Right cardiac atrium (tissue), 5 donors: ENCODE measurements at places on chromosomes 3 and 15. TPM values are rescaled to one million over a fixed set of nuclear protein-coding genes. Genes with fewer than 3 reads are reported as not detected.

DNA sequence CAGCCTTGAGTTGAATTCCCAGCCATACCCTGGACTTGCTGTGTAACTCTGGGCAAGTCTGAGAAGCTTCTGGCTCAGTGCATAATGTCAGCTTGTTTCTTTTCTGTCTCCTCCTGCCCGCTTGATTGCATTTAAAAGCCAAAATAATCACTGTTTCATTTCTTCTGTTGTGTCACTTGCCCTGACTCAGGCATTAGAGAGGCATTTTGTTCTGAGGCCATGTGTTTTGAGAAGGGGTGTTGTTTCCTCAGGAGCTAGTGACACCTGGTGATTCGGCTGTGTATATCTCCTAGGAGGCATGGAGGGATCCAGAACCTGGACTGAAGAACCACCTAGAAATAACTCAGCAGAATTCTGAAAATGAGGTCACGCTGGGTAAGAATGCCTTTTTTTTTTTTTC is 16.0 kb downstream of the WDR73 start:
- no peak for DNase-seq

DNA sequence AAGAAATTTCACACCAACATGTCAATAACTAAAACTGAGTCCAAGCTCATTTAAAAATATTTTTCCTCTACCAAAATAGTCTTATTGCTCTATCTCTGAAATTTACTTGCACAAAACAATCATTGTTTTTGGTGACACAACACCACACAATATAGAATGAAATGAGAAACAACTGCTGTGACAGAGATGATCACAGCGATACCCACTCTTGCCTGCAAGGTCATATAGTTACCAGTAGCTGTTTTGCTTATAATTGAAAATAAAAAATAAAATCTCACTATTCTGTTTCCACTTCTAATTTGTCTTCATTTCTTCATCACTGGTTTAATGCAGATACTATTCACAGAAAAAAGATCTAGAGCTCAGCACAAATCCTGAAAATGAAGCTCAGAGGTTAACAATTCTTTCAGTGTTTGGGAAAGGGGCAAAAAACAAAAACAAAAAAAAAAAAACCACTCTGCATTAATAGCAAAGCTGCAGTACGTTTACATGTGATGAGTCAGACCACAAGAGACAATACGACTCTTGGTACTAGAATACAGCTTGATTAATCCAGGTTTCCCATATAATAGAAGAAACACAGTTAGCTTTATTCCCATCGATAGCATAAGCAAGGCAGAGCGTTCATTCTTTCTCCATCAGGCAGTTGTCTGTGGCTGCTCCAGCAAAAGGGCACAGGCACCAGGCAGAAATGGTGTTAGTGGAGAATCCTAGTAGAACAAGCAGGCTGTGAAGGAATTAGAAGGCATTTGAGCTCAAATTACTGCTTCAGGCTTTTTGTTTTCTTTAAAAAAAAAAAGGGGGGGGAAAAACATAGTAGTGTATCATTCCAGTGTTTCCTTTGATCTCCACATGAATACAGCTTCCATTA is 773 bp downstream of the ANKRD28 start:
- no peak for DNase-seq

DNA sequence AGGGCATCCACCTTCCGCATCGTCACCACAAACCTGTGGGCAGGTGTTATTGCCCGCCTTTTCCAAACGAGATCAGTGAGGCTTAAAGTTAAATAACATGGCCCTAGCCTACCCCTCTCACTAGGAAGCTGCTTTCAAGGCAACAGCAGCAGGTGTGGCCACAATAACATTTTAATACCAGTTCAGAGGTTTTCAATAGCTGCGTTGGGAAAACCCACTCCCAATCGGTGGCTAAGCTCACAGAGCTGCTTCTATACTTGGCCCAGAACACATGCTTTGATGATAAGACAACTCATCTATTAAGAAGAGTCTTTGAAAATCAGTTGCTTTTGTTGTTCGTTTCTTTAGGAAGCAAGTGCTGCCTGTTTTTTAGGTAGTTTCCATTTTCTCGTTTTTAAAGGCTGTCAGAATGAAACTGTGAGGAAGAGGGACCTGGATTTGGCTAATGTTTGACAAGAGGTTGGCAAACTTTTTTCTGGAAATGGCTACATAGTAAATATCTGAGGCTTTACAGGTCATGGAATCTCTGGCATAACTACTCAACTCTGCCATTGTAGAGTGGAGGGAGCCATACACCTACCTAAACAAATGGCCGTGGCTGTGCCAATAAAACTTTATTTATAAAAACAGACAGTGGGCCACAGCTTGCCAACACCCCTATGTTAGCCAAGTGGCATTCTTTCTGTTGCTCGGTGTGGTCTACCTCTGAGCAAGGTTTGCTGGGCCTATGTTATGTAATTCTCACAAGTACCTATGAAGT is 179.6 kb downstream of the FEZF2 start:
- no peak for DNase-seq

- no peak for DNase-seq
Measured at GRCh38 chr3:123285066-123285465, 83.3 kb downstream of the SEC22A start.

GRCh38 chr3:78707609-78708008 is 1060.2 kb downstream of the ROBO1 start:
- no peak for DNase-seq

- no peak for DNase-seq
Measured at GRCh38 chr3:55161231-55161630, 233.4 kb upstream of the LRTM1 start.

DNA sequence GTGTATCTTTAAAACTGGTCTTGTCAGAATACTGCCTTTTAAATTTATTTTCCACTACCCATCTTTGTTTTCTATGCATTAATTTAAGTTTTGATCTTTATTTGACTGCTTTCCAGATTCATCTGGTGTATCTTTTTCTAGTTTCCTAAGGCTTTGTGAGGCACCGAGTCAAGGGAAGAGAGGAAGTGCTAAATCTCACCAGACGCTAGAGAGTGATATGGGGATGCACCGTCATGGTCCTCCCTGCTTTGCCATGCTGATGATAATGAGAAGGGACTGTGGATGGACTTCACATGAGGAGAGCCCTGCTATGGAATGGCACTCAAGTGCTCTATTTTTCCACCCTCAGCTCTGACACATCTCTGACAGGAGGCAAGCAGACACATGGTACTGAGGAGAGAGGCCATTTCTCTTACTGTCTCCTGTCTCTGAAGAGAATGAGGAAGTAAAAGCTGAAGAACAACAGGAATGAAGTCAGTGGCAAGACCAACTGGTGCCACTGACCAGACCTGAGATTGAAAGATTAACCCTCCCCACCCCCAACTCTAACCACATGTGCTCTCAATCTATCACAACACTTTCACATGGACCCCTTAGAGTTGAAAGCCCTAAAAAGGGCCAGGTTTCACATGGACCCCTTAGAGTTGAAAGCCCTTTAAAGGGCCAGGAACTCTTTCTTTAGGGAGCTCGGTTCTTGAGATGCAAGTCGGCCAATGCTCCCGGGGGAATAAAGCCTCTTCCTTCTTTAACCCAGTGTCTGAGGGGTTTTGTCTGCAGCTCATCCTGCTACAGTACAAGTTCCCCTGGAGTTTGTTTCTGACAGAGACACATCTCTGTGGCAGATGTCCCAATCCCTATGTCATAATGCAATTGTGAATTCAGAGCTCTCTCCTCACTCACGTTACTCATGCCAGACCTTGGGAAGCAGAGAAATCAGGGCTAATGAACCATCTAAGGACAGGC is at the start of gene IQCF2:
Gene IQCF2, plus strand, starts transcription at position 913 of the 963 bp plus-strand sequence. CDS start 52 bp downstream, outside the sequence.
- no peak for DNase-seq

GRCh38 chr3:27686642-27687041 is 35.5 kb downstream of the EOMES start:
- DNase-seq = no peak

GRCh38 chr15:41620536-41621199 is 39.5 kb upstream of the MGA start:
- no peak for DNase-seq

- DNase-seq = no peak
Measured at GRCh38 chr3:196969134-196969659, 564 bp upstream of the PIGZ start.

GRCh38 chr3:129118745-129119144 is 2.9 kb downstream of the RAB43 start:
- no peak for DNase-seq

- no peak for DNase-seq
Measured at GRCh38 chr3:139311557-139311956, 32.3 kb upstream of the MRPS22 start.

GRCh38 chr3:151881137-151881536 is 7.7 kb downstream of the SUCNR1 start:
- DNase-seq = no peak

GRCh38 chr3:132626955-132627354 is 29.9 kb downstream of the ACKR4 start:
- no peak for DNase-seq

GRCh38 chr15:70834999-70835398 is 19.0 kb downstream of the LARP6 start:
- DNase-seq = no peak

DNA sequence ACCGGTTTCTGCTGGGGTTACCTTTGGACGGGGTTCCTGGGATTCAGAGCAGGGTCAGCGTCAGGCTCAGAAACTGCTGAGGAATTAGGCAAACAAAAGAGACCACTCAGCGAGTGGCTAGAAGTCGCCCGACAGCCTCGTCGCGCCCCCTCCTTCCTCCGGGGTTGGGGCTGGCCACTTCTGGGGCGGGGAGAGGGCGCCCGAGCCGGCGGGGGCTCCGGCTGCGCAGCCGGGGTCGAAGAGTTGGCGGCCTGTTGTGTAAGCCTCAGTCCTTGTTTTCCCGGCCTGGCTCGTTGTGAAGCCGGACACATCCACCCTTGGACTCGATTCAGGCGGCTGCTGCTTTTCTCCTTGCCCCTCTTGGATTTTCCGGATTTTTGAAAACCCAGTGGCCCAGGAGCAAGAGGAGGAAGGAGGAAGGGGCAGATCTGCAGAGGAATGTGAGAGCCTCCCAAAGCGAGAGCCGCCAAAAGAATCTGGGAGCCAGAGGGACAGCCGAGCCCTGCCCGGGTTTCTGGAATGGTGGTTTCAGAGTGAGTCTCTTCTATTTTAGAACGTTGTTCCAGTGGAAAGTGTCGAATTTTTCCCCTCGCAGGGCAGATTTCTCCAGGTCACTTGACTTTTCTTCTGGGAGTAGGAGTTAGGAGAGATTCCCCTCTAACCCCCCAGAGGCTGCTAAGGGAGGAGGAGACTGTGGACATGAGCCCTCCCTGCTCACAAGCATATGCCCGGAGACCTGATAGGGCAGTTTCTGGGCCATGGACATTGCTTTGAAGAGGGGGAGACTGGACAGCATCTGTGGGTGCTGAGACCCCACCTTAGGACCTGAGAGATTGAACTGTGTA is 666 bp downstream of the SNX33 start:
- DNase-seq = peak; percentile 54

DNA sequence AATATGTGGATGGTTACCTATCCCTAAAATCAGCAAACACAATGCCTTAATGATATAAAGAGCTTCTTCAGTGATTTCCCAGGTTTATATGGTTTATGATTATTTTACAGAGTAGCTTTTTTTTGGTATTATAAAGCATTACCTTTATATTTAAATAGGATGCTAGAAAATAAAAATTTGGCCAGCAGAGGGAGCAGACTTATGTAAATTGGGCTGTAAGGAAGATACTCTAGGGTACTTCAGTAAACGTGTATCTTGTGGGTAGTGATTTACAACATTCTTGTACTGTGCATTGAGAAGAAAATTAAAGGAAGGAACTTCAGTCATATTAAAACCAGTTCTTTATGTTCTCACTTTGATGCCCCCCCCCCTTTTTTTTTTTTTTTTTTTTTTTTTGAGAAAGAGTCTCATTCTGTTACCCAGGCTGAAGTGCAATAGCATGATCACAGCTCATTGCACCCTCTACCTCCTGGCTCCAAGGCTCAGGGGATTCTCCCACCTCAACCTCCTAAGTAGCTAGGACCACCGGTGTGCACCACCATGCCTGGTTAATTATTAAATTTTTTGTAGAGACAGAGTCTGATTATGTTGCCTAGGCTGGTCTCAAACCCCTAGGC is 167.9 kb downstream of the BBX start:
- no peak for DNase-seq

GRCh38 chr15:74172701-74173379 is 670 bp upstream of the ISLR start:
- peak; percentile 95 for DNase-seq

- peak; percentile 65 for DNase-seq
Measured at GRCh38 chr3:42247576-42248027, 18.4 kb downstream of the CCK start.

DNA sequence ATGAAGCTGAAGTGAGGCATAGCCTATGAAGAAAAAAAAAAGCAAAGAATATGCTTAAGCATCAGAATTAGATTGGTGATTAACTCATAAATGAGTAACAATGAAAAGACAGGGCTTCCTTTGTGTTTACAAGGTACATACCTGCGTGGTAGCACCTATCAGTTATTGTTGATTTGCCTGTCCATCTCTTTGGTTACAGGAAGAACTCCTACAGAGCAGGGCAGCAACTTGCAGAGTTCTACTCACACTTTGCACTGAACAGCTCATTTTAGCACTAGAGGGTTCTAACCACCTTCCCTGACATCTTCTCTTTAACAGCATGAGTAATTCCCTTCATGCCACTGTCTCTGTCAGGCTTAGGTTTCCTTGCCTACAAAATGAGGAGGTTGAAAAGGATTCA is 166.0 kb downstream of the DPH6 start:
- no peak for DNase-seq

GRCh38 chr3:102297072-102297658 is 137.7 kb upstream of the ZPLD1 start:
- DNase-seq = no peak

- DNase-seq = no peak
Measured at GRCh38 chr15:74383286-74383685, 15.8 kb upstream of the CYP11A1 start.

- DNase-seq = no peak
Measured at GRCh38 chr15:86804406-86804805, 724.7 kb downstream of the AGBL1 start.

GRCh38 chr3:132034097-132034485 is 723 bp downstream of the CPNE4 start:
- no peak for DNase-seq

DNA sequence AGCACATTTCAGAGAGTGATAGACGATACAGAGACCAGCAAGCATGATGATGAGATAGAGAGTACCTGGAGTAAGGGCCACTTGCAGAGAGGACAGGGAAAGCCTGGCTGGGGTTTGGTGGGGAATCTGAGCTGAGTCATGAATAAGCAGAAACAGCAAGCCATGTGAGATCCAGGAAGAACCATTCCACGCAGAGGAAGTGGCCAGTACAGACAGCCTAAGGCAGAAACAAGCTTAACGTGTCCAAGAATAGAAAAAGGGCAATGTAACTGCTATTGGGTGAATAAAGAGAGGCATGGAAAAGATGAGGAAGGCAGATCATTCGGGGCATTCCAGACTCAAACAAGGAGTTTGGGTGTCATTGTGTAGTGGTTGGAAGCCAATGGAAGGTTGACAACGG is 816.3 kb upstream of the CFAP20DC start:
- DNase-seq = peak; percentile 33

GRCh38 chr15:99504071-99504822 is 61.5 kb upstream of the MEF2A start:
- no peak for DNase-seq

- DNase-seq = no peak
Measured at GRCh38 chr3:152376351-152377183, 107.8 kb downstream of the MBNL1 start.

The TMEM39A gene
- total RNA-seq = 27.3 TPM

The SLC28A2 gene
- not detected for total RNA-seq

The HGD gene
- total RNA-seq = 0.11 TPM

The NRROS gene
- total RNA-seq = 4.5 TPM

The GOLGA8J gene
- total RNA-seq = 0.28 TPM

The TBC1D23 gene
- total RNA-seq = 26.1 TPM

The FGD5 gene
- total RNA-seq = 21.2 TPM

The PLOD2 gene
- 26.8 TPM for total RNA-seq

The ASB14 gene
- 0.26 TPM for total RNA-seq

The NDN gene
- total RNA-seq = 60.0 TPM

The CFAP92 gene
- 0.64 TPM for total RNA-seq

The EFHB gene
- total RNA-seq = 0.26 TPM

The HYAL2 gene
- total RNA-seq = 114 TPM
